OCI-M1 (cell line): ENCODE measurements at places on chromosomes 6 and 20.

DNA sequence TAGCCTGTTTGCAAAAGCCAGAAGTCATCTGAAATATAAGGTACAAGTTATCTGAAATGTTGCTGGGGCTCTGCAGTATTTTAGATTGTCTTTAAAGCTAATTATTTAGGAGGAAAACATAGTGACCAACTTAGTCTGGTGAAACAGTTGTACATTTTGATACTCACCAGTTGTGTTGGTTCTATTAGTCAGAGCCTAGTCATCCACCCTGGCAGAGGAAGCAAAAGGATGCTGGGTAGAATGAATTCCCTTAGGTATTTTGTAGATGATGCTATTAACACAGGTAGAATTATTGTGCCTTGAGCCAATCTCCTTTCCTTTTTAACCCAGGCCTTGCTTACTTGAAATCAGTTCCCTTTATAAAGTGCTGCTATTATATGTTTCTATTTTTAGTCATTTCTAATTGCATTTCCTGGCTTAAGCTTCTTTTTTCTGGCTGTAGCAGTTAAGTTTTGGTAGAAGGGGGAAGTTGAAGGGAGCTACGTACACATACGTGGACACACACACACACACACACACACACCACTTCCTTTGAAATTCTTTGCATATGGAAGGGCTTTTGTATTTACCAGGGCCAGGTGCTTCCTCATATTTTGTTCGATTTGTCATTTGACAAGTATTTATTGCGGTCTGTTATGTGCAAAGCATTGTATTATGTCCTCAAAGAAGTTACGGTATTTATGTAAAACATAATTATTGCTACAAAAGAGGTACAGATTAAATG lies 82.4 kb downstream of the RTN4IP1 start:
- no peak for DNase-seq

- peak; percentile 67 for DNase-seq
These were observed 7.9 kb downstream of the UBR2 start for GRCh38 chr6:42571611-42572342.

DNA sequence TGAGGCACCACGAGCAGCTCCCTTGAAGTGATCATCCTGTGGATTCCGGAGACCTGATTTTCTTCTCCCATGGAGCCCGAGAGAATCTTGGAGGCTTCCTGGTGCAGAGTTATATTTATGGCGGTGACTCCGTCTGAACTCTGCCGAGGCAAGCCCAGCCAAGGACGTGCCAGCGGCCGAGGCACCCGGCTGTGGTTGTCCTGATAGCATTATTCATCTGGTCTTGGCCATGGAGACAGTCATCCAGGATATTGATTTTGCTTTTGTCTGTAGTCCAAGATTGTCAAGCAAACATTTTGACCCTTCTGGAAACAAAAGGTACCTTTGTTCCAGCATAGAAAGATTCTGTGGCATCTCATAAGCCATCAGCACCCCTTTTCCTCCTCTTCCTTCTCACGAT lies 163.3 kb downstream of the SCML4 start:
- DNase-seq, result no peak

- peak; percentile 81 for DNase-seq
These were observed 42.4 kb downstream of the PLAGL1 start for GRCh38 chr6:143965503-143966171.

- DNase-seq, result no peak
These were observed 39.5 kb downstream of the FBXO5 start for GRCh38 chr6:152943260-152943897.

GRCh38 chr20:14677455-14677854 lies 340.0 kb upstream of the FLRT3 start:
- no peak for DNase-seq

- DNase-seq, result peak; percentile 59
These were observed 172.3 kb downstream of the TRIM27 start for GRCh38 chr6:28751514-28751913.

DNA sequence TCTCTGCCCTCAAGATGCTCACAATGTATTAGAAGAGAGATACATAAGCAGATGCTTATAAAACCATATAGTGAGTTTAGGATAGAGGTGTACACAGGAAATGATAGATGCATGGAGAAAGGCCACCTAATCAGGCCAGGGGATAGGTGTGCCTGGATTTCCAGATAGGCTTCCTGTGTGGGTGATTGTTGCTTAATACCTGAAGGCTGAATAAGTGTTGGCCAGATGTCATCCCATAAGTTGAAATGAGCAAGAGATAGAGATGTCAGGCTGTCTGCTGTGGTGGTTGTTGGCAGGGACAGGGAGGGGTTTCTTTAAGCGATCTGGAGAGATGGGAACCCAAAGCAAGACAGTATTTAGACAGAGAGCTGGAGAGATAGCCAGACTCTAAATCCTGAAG lies 109.8 kb upstream of the SGK1 start:
- no peak for DNase-seq

DNA sequence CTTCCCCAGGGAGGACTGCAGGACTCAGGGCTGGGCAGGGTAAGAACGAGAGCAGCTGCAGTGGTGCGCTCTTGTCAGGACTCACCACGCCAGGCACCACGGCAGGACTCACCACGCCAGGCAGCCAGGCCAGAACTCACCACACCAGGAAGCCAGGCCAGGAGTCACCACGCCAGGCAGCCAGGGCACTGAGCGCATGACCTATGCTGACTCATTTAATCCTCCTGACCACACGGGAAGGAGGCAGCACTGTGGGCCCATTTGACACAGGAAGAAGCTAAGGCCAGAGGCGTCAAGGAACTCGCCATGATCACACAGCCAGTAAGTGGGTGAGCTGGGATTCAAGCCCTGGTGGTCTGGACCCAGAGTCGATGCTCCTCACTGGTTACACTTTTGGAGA lies 189.3 kb downstream of the PREX1 start:
- peak; percentile 4 for DNase-seq

DNA sequence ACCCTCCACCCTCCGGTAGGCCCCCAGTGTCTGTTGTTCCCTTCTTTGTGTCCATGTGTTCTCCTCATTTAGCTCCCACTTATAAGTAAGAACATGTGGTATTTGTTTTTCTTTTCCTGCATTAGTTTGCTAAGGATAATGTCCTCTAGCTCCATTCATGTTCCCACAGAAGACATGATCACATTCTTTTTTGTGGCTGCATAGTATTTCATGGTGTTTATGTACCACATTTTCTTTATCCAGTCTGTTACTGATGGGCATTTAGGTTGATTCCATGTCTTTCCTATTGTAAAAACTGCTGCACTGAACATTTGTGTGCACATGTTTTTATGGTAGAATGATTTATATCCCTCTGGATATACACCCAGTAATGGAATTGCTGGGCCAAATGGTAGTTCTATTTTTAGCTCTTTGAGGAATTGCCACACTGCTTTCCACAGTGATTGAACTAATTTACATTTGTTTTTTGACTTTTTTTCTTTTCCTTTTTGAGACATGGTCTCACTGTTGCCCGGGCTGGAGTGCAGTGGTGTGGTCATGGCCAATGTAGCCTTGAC lies 4.5 kb downstream of the KPNA5 start:
- DNase-seq, result no peak

DNA sequence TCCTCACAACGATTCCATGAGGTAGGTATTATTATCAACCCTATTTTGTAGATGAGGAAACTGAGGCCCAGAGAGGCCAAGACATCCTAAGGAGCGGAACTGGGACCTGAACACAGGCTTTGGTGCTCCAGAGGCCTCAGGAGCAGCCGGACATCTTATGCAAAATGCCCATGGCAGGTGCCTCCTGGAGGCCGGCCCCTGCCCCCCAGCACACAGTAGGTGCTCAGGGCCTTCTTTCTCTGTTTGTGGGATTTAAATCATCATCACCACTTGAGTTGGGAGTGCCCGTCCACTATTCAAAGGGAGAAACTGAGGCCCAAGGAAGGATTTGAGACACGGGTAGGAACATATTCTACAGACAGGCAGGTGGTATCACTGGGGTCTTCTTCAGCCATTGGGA lies 41.2 kb downstream of the CEBPB start:
- DNase-seq, result no peak

- DNase-seq, result no peak
These were observed 78.0 kb downstream of the EDN3 start for GRCh38 chr20:59378396-59378795.

DNA sequence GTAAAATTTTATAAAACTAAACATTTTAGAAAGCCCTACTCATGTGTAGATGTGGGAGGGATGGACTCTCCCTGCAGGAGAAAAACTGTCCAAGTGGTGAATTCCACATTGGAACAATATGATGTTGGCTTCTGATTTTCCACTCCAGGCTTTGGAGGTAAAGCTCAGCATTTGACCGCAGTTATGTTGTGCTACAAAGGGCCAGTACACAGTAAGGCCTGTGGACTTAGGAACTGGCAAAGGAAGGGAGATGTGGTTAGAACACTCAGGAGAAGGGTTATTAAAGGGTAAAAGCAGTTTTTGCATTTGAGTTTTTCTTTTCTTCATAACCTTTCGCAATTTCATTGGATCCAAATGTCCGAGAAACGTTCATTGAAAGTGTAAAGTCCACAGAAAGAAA lies 150.3 kb upstream of the SASH1 start:
- DNase-seq, result no peak

DNA sequence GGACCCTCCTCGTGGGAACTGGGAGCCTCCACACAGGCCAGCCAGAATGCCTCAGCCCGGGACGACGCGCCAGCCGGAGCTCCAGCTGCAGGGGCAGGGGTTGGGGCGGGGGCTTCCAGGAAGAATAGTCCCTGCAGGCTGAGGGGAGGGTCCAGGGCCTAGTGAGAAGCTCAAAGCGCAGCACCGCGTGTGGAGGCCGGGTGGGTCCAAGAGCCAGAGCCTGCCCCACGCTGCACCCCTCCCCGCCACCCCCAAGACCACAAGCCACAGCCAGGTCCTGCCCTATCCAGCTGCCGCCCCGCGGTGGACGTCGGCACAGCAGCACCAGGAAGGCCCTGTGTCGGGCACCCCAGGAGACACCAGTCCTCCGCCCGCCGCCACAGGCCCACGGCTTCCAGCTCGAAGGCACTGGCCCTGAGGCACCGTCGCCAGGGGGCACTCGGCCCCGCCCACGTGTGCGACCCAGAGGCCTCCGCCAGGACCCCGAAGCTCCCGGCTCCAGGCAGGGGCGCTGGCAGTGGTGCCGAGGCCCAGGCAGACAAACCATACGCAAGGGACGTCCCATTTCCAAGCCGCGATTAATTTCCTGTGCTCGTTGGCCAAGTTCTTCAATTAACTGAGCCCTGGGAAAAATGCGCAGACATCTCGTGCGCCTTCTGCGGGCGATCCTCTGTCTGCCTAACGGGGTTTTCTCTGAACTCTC lies 19.5 kb downstream of the KCNQ2 start:
- DNase-seq, result no peak

DNA sequence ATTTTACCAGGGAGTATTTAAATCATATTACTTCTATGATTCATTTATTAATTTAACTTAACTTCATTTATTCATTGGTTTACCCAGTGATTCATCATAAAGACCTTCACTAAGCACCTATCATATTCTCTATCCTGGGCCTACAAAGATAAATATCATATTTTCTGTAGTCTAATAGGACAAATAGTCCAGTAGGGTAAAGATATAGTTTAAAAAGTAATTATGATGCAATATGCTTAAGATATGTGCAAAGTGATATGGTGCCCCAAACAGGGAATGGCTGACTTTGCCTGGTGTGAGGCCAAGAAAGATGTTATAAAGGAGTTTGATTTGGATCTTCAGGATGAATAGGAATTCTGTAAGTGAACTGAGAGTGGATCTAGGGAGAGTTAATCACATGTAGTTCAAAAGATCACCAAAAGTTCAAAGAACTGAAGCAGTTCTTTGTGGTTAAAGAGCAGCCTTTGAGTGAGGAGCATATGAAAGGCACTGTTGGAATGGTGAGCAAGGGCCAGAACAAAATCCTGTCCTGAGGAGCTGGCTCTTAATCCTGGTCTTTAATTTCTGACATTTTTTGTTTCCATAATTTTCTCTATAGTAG lies 45.5 kb downstream of the MLIP start:
- DNase-seq, result no peak

DNA sequence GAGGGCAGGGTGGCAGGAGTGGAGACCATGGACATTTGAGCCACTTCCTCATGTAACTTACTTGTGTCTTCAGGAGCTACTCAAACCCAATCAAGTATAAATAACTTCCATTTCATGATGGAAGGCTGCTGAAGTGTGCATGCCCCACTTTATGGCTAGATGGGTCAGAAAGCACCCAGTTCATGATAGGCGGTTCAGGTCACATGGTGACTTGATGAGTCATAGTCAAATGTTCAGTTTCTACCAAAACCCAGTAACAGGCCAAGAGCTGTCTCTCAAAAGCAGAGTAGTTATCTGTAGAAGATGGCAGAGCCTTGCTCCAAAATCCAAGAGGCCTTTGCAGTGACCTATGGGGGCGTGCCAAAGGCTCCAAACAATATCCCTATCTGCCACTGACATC lies 133.7 kb upstream of the TENT5A start:
- DNase-seq, result peak; percentile 62

DNA sequence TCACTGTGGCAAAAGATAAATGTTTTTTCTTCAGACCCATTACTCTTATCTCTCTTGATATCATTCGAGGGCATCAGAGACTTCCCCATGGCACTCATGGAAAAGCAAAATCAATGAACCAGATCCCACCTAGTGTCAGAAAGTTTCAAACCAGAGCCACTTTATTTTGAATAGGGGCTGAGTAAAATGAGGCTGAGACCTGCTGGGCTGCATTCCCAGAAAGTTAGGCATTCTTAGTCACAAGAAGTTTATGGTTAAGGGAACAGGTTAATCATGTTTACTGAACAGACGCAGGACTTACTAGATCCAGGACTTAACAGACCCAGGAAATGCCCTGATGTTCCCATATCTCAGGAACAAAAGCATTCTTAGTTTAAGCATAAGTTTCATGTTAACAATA lies 369.9 kb downstream of the BTBD3 start:
- no peak for DNase-seq

- DNase-seq, result no peak
These were observed 21.5 kb downstream of the OLIG3 start for GRCh38 chr6:137472641-137473137.

DNA sequence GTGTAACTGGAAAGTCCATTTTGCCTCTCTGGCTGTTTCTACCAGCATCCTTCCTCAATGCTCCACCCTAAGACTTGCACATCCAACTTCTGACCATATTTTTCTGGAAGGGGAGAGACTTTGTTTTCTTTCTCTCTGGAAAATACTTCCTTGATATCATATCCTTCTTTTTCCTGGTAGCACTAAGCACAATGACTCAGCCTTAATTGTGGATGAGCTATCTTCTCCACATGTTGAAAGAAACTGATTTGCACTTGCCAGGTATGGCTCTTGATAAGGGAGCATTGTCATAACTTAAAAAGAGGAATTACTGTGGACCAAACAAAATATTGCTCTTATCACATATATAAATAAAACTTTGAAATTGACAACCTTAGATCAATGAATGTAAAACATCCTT lies 30.1 kb upstream of the IBTK start:
- no peak for DNase-seq

DNA sequence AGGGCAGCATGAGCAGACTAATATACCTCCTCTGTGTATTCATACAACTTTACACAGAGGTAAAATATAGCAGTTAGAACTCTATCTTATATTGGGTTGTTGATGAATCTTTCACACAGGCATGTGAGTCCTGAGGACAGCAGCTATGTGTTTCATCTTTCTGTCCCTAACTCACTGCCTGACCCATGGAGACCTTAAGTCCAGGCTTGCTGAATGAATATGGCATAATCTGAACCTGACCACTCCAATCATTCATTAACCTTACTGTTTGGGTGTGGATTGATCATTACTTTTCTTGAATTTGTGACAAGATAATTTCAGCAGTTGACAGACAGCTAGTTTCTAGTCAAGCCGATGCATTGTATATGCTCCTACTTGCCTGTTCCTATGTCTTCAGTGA lies 27.3 kb upstream of the TSPYL1 start:
- no peak for DNase-seq

- DNase-seq, result no peak
These were observed 4.6 kb upstream of the NAA20 start for GRCh38 chr20:20012541-20012940.
